Endothelial cell of umbilical vein (primary cell): ENCODE measurements at places on chromosomes 3 and 15. TPM values are rescaled to one million over a fixed set of nuclear protein-coding genes. Genes with fewer than 3 reads are reported as not detected.
A peak's percentile ranks its signal among the peaks of the same experiment; 100 is the strongest.

Gene UPK1B
- total RNA-seq = not detected in 2 replicates

Gene ARL14
- total RNA-seq = not detected in 2 replicates

- no peak for DNase-seq
These were observed 14.1 kb downstream of the GPD1L start for GRCh38 chr3:32120471-32120870.

DNA sequence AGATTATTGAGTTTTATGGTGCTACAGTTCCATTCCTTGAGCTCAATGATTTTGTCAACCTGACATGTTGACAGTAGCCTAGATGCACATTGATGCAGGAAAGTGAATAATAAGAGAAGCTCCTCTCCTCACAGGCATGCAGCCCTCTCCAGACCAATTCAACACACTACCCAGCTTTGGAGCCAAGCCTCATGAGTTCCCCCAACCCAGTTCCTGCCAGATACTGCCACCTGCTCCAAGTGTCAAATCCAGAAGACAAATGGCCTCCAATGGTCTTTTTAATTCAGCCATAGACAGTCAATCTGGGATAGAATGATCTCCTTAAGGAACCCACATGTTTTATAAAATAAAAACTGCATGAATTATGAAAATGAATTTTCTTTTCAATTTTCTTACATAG, 83.7 kb upstream of the ARHGEF3 start:
- no peak for DNase-seq

DNA sequence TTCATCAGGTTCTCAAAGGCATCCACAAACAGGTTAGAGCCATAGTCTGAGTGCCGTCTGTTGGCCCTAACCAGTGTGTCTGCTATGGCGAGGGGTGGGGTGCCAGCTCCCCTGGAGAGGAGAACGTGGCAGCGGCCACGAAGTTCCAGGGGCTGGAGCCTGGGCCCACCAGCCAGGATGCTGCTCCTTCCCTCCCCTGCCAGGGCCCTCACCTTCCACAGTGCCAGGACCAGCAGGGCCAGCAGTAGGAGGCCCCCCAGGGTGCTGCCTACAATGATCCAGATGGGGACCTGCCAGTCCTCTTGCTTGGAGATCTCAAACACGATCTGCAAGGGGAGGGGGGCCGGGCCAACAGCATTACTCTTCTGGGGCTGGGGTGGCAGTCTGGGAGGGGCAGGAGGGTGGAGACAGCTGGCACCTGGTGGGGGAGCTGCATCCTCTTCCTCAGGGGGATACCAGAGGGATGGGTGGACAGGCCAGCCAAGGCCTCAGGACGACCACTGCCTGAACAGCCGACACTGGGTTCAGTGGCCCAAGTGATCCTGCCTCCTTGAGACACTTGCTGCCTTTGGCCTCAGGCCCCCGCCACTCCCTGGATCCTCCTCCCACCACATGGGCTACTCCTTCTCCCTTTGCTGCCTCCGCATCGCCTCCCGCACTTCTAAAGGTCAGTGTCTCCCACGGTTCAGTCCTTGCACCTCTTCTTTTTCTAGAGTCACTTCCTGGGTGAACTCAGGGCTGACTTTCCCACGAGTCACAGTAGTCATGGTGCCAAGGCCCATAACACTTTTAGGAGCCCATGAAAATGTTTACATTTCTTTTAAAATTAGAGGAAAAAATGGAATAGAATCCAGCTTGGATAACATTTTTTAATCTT, 26.3 kb downstream of the FEM1B start:
- no peak for DNase-seq

- no peak for DNase-seq
These were observed 81.2 kb downstream of the EFL1 start for GRCh38 chr15:82181371-82181770.

DNA sequence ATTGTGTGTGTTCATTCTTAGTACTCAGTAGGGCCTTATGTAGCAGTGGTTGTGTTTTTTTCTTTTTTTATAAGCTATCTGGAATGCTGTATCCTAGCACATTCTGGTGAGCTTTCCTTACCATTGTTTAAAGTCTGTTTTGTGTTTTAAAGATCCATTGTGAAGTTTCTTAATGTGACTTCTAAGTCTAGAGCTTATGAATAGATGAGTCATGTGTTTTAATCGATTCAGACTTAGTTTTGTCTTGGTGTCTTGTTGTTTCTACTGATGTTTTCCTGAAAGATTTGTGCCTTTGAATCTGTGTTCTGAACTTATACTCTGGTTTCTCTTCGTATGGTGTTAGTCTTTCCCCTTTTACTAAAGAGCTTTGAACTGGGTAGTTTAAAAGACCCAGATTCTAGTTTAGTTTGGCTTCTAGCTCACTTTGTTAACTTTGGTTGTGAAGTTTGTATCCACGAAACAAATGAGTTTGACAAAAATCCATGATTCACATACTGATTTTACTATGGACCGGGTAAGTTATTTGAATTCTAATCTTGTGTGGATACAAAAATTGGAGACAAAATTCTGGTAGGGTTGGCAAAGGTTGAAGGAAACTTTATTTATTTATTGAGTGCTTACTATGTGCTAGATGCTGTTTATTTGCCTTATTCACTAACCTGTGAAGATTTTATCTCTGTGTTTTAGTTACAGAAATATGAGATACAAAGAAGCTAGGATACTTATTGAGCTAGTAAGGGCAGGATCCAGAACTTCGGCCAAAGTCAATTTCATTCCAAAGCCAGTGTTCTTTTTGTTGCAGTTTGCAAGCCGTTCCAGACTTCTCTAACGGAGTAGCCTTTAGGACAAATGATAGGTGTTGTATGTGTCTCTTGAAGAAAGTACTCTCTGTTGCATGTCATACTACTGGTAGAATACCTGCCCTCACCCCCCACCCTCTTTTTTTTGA, 24.8 kb downstream of the AKAP13 start:
- DNase-seq = peak; percentile 90

DNA sequence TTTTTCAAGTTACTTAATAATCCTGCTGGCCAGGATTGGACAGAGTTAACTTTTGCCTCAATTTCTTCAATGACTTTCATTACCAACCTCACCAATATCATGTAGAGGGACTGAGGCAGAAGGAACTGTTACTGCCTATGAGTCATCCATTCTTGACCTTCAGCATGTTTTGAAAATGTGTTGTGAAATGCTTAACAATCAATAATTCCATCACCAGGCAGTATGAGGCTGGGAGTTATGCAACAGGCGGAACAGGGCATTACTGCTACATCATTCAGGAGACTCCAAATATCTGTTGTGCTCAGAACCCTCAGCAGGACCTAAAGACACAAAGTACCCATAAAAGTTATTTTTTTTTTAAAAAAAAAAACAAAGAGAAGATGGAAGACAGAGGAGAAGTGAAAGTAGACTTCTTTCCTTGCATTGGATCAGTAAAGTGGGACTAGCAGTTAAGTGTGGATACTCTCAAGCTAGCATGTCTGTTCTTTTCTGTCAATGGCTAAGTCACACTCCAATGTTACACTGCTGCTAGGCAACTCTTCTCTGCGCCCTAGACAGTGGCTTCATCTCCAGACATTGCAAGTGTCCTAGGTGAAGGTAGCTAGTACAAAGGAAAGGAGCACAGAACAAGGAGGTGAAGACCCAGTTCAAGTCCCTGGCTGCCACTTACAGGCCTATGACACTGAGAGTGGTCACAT, 184.9 kb upstream of the LPP start:
- DNase-seq = no peak
